ENCODE measurements at places on chromosomes 3 and 15.
A peak's percentile ranks its signal among the peaks of the same experiment; 100 is the strongest.

GRCh38 chr15:100714034-100714748, 111.8 kb downstream of the ASB7 start:
- no peak for DNase-seq

DNA sequence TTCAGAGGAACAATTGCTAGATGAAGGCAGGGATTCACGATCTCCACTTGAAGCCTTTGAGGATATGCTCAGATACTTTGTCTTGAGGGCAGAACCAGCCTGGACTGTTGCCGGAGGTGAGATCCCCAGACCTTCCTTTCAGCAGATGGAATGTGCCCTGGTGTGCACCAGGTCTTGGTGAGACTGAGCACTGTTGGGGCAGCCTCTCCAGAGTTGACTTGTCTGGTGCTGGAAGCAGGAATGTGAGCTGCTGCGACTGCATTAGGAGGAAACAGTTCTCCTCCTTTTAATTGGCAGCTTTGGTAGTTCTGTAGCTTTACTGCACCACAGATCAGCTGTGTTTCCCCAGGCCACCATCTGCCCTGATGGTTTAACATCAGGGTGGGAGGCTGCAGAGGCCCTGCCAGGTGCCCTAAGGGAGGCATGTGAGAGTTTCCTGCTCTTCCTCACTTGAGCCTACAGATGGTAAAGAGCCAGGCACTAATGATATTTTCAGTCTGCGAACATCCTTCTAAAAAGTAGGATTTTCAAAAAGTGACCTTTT, 58.5 kb downstream of the CTDSPL start:
- DNase-seq = no peak

DNA sequence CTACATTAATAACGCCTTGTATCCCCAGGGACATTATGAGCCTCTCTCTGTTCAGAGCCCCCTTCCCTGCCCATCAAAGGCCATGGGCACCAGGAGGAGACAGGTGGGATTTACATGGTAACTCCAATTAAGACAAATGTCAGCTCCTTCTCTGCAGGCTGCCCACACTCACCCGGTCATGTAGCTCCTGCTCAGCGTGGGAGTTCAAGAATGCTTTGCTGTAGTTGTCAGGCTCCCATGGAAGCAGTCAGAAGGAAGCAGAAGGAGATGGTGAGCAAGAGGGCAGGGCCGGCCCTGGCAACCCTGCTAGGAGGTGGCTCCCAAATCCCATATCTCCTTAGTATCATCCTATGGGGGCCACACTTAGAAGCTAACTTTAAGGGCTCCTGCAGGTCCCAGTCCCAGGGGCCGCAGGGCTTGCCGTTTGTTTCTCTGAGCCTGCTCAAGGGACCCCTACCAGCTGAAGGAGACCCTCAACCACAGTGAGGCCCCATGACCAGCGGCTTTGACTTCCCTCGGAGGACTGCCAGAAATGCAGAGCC, 218.4 kb upstream of the TLE3 start:
- DNase-seq = no peak

GRCh38 chr3:195757438-195757770, 36.6 kb downstream of the MUC20 start:
- no peak for DNase-seq

DNA sequence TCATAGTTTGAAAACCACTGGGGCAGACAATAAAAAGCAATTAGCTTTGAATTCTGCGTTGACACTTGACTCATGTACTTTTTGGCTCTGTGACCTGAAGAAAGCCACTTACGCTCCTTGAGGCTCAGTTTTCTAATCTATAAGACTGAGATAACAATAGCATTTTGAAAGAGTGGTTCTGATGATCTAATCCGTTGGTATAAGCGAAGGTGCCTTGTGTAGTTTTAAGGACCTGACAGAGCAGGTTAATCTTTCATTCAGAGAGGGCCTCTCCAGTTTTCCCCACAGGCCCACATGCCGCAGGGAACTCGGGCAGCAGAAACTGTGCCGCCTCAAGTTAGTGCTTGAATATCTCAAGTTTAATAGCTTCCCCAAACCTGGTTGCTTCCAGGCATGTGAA, 306.0 kb upstream of the GBE1 start:
- DNase-seq = no peak

- DNase-seq = no peak
These were observed 109.5 kb upstream of the PFN2 start for GRCh38 chr3:150080058-150080730.

GRCh38 chr3:186570941-186571643, 572 bp downstream of the DNAJB11 start:
- DNase-seq = no peak

DNA sequence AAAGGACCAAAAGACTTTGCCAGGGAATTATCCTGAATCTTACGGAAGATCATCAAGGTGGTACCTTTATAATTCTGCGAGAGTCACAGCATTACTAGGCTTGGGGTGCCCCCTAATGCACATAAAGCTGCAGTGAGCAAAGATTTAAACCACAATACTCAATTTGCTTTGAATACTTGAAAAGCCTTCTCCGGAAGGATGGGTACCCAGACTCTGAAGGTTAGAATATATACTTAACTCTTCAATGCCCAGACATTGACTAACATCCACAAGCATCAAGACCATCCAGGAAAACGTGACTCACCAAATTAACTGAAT, 117.8 kb upstream of the KCNH8 start:
- DNase-seq = no peak

GRCh38 chr3:23390446-23390845, 187.3 kb downstream of the UBE2E2 start:
- DNase-seq = no peak

DNA sequence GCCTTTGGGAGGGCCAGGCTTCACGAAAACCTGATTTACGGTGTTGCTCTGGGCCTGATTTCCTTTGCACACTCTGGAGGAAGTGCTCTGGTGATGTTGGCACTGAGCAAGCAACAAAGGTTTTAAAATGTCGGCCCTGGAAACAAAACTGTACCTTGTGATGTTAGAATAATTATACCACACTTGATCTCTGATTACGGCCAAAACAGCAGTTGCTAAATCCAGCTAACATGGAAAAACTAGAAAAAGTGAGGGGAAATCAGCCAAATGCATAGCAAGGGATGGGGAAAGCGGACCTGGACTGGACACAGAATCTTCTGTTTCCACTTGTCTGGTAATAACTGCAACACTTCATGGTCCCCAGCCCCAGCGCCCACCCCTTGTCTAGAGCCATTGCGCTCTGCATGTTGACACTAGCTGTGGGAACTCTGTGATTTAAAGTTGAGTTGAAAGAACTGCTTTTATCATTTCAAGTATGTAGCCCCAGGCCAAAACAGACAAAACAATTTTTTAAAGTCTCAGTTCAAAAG, 120.1 kb downstream of the VGLL4 start:
- no peak for DNase-seq

DNA sequence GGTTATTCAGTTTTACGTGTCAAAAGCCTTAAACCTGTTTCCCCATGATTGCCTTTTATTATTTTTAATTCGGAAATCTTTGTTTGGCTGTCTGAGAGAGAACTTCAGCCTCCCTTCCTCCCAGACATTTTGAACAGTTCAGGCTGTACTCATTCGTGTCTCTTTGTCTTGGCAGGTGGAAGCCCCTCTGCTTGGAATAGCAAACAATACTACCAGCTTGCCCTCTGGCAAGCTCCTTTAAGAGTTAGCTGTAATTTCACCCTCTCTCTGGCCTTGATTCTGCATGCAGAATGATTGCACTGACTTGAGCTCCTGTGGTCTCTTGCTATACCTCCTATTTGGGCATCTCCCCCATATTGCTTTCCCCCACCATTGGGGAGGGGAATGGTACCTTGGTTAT, 11.7 kb downstream of the IGF1R start:
- no peak for DNase-seq

DNA sequence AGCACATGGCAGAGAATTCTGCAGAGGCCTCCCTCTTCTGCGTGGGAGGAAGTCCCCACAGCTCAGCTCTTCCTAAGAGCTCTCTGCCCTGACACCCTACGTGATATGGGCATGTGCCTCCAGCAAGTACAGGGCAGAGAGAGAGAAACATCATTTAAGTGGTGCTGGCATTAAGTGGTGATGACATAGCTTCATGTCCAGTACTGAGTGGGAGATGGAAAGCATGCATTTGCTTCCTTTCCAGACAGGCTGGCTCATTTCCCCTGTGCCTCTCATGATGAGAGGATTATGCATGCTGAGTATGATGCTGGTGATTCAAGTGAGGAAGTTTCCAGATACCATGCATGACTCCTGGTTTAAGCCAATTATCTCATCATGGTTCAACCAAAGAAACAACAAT, 26.9 kb downstream of the BFSP2 start:
- no peak for DNase-seq

DNA sequence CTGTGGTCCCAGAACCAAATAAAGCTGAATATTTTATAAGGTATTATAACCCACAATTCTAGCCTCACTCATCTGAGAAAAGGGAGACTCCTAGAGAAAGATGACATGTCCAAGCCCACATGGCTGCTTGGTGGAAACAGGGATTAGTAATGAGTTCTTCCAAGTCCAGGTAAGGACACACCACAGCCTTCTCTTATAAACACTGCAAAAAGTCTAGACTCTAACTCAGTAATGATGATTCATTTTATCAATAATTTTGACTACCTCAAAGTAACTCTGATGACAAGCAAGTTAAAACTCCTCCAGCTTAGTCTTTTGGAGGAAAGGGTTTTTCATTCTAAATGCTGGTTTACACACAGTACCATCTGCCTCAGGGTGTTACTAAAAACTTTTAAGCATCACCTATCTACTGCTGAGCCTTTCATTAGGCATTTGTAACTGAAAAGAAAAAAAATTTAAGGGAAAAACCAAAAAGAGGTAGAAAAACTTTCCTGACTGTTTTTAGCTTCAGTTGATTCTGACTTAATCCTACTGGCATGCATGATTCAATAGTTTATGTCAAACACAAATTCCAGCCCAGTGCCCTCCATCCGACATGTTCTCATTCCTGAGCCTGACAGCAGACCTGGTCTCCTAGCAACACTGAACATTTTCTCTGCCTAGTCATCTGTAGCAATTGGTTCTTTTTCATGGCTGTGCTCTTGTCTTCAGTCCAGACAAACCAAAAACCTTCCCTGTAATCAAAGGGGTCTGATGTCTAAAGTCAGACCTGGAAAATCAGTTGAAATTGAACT, 43.9 kb downstream of the P3H2 start:
- DNase-seq = no peak

- no peak for DNase-seq
These were observed 111.9 kb downstream of the ARPP21 start for GRCh38 chr3:35751207-35751606.

- DNase-seq = no peak
These were observed 392.7 kb downstream of the EFHB start for GRCh38 chr3:19541284-19541683.

GRCh38 chr15:65318870-65319356, 14.4 kb downstream of the RNU5B-1 start:
- peak; percentile 78 for DNase-seq

GRCh38 chr15:95953032-95953431, 377.5 kb upstream of the NR2F2 start:
- DNase-seq = no peak

GRCh38 chr3:138971766-138972320, 24.8 kb downstream of the FOXL2NB start:
- DNase-seq = no peak
